ENCODE measurements at places on chromosomes 1 and 21.
A peak's percentile ranks its signal among the peaks of the same experiment; 100 is the strongest.

DNA sequence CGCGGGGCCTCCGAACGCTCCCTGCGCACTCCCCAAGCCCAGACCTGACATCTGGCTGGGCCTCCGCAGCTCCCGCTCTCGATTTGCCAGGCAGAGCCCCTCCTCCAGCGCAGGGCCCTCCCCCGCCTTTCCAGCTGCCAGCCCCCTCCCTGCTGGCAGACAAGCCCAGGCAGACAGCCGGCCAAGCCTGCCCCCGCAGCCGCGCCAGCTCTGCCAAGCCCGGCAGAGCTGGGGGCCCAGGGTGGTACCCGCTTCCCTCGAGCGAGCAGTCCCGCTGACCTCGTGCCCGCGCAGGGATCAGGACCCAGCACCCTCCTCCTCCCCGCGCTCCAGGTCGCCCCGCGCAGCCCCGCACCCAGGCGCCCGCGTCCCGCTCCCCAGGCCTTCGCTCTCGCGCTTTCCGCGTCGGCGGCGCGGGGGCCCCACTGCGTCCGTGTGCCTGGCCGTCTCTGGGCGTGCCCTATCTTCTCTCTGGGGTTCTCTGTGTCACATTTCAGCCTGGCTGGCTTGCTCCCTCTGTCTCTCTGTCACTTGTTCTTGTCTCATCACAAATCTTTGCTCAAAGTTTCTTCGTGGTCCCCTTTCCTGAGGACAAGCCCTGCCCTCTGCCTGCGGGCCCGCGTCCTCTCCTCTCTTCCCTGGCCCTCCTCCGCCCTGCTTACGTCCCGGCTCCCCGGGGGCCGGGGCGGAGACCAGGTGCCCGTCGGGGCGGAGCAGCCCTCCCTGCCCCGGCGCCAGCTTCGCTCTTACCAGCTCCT is 580 bp downstream of the INKA2 start:
- peak; percentile 85 for DNase-seq

GRCh38 chr1:116316373-116316772 is 56.7 kb upstream of the ATP1A1 start:
- DNase-seq = no peak

DNA sequence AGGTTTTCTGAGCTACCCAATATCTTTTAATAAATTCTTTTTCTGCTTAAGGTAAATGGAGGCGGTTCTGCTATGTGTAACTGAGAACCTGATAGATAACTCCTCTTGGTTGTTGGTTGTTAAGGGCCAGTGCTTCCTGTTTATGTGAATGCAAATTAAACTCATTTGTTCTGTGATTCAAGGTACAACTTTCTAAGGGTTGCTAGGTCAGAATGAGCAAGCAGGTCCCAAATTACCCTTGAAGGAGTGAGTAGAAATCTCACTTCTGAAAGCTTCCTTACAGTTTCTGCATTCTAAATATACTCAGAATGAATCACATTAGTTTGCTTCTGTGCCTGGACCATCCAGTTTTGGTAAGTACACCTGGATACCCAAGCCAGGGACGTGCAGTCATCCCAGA is 15.5 kb upstream of the FAM78B start:
- DNase-seq = no peak

- no peak for DNase-seq
Measured at GRCh38 chr1:172154551-172154950, 265.9 kb upstream of the C1orf105 start.

DNA sequence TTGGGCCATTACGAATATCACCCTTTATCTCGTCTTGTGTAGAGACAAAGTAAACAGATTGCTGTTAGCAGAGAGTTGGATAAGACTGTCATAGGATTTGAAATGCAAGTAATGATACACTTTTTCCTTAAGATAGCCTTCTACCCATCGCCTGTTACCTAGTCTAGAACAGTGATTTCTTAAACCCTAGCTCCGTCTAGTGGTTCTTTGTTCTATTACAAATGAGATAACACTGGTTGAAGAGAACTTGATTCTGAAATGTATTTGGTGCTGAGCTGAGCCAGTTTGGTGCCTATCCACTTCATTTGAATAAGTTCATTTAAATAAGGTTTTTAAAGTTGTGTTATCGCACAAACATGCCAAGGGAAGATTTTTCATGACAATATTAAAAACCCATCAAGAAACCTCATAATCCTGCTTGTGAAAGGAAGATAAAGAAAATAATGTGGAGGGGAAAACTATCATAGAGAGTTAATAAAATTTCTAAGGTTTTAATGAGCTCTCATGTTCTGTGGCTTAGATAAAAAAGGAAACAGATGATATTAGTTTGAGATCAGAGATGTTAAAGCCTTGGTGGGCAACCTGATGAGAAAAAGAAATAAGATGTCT is 1.5 kb upstream of the KCNH1 start:
- no peak for DNase-seq

DNA sequence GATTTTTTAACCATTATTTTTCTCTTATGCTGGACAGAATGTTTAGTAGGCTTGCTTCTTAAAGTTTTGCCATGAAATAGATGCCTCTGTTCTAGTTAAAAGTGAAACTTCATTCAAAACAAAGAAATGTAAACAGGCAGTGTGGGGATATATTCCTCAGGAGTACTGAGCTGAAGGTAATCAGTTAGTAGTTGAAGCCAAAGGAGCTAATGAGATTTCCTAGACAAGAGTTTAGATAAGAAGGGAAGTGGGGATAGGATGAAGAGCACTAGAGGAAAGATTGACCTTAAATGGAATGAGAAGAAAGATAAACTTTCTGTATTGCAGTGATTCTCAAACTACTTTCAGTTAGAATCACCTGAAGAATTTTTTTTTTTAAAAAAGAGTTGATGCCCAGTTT is 23.9 kb downstream of the PRRC2C start:
- no peak for DNase-seq

DNA sequence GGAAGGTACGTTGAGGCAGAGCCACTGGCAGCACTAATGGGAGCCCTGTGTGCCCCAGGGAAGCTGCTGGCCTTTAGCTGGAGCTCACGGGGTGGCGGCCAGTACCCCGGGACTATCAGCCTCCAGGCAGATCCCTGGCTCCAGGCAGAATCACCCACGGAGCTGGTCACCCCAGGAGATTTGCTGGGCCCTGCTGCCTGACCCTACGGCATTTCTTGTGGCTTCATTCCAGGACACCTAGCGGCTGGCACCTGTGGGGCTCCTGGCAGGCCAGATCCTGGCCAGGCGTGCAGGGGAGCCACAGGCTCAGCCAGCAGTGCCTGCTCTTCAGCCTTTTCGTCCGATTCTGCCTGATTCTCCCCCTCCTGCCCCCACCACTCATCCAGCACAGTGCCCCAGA is 7.1 kb downstream of the PADI1 start:
- no peak for DNase-seq

DNA sequence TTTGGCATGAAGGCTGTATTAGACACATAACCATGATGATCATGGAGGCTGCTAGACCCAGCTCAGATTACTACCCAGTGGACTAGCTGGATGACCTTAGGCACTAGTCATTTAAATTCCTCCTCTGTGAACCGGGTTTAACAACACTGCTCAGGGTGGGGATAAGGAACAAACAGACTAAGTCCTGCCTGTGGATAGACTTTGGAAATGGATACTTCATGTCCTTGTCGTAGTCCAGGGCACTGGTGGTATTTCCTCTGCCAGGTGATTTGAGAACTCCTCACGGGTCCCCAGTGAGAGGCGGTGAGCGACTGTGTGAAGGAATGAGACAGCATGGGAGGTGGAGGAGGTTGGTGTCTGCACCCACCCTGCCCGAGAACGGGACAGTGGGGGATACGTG is 72.9 kb upstream of the SELENON start:
- DNase-seq = no peak

DNA sequence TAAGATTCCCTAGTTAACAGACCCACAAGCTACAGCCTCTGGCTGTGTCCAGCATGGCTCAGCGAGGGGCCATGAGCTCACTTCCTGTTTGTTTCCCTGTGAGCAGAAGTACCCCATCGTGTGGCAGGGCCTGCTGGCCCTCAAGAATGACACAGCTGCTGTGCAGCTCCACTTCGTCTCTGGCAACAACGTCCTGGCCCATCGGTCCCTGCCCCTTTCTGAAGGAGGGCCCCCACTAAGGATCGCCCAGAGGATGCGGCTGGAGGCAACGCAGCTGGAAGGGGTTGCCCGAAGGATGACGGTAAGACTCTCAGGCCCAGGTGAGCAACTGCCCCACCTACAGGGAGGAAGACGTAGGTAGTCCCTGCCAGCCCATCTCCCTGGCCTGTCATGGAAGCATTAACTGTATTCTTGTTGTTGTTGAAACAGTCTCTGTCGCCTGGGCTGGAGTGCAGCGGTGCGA is 38.2 kb downstream of the ZBTB17 start:
- DNase-seq = no peak

GRCh38 chr1:74811436-74812179 is 78.7 kb downstream of the TYW3 start:
- DNase-seq = no peak

DNA sequence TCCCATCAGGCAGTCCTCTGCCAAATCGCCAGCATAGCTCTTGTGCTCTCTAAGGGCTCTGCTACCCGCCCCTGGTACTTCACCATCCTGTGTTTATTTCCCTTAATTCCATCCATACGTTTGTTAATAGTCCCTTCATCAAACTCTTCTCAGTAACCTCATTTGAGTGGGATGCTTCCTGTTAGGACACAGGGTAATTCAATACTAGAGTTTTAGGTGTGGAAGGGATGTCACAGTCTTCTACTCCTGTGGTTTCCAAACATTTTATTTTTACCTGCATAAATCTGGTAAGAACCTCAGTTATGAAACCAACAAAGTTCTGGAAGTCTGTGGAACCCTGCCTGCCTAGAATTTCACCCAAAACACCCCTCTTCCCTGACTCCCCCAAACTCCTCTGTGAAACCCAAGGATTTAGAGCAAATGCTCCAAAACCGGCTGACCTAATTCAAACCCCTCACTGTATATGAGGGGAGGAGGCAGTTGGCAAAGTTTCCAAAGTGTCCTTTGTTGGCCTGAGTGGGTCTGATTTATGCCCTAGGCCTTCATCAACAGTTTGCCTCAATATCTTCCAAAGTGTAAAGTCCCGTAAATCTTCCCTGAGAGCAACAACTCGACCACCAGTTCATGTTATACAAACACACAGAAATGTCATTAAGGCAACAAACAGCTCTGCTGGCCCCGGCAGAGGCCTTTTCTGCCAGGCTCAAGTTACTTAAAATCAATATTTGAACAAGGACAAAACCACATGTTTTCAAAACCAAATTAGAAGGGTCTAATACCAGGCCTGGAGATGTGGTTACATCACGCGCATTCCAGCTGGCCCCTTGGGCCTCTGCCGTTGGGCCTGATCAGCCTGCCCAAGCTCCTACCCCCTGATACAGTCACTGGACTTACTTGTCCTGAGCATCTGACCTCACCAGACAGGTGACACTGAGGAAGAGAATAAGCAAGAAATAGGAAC is 82.4 kb upstream of the FGGY start:
- no peak for DNase-seq

GRCh38 chr1:183234660-183235476 is 48.8 kb downstream of the LAMC2 start:
- DNase-seq = peak; percentile 69

GRCh38 chr1:54965624-54966340 is 14.6 kb upstream of the TMEM61 start:
- DNase-seq = peak; percentile 50

Measured in heart right ventricle (tissue), 16 donors.